Substantia nigra (tissue), 51 donors: ENCODE measurements at places on chromosomes 2 and 18.

DNA sequence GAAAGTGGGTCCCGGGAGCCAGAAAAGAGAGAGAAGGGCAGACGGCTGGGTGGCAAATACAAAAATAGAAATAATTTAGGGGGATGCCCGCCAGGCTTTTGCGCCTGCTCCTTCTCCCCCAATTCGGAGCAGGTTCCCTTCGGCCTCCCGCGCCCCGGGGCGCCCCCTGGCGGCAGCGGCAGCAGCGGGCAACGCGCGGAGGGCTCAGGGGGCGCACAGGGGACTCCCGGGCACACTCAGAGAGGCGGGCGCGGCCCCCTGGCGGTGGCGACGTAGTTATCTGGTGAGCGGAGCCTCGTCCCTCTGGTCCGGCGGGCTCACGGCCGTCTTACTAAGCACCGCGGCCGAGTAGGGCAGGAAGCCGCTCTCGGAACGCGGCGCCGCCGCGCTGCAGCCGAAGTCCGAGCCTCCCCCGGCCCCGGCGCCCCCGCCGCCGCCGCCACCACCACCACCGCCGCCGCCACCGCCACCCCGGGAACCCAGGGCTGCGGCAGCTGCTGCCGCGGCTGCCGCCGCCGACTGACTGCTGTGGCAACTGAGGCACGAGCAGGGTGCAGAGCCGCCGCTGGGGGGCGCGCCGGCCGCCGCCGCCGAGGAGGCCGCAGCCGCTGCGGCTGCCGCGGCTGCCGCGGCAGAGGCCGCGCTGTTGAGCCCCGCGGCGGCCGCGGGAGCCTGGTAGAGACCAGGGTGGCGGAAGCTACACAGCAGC, 3.8 kb downstream of the EVX2 start:
- no peak for DNase-seq

GRCh38 chr2:207248702-207249377, 83.1 kb upstream of the KLF7 start:
- no peak for DNase-seq

DNA sequence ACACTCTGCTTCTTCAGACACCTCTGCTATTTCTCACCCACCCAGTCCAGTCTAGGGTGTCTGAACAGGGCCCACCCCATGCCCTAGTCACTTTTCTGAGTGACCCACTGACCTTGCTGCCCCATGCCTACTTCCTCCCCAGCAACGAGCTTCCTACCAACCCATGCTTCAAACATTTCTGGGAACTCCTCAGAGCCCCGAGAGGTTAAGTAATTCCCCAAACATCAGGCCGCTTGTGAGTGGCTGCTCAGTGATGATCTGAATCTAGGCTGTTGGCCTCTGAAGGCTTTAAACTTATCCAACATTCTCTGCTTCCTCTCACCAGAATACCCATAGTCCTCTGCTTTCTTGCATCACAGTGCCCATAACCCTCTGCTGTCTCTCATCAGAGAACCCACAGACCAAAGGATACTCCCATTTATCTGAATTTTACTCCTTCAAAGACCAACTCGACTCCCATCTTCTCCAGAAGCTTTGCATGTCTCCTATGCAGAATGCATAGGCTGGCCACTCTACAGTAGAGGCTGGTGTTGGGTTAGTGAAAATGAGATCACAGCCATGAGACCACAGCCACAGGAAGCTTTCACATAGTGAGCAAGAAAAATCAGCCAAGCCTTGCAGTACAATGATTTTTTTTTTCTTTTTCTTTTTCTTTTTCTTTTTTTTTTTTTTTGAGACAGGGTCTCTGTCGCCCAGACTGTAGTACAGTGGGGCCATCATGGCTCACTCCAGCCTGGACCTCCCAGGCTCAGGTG, 309.5 kb upstream of the LYPD1 start:
- no peak for DNase-seq

GRCh38 chr2:240250985-240251847, 110.8 kb upstream of the OTOS start:
- peak; percentile 82 for DNase-seq

- DNase-seq: no peak
Measured at GRCh38 chr2:177318613-177319012, 54.1 kb upstream of the NFE2L2 start.

DNA sequence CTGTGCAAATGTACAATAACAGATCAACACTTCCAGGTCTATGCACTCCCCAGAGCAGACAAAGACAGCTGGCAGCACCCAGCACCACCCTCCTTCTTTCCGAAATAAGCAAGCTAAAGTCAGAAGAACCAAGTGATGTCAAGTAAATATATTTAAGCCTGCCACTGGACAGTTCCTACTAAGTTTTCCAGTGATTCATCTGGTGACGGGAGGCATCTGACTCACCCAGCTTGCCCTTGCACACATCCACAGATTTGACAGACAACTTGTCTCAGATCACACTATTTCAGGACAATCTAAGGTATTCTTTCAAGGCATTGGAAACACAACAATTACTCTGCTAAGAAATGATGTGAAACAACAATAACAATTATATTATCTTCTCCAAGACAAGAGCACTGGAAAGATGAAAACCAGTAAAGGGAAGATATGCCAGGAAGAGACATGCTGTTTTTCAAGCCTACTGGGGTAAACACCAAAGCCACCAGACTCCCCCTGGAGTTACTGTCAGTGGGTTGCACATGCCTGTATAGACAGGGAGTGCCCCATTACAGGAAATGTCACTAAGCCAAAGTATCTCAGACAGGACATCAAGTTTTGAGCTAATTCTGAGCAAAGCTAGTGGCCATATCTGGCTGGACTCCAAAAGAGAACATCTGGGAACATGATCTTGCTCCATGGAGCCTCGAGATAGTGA, 287.9 kb upstream of the KLHL29 start:
- no peak for DNase-seq
